Esophagus squamous epithelium (tissue), 5 donors: ENCODE measurements at places on chromosomes 7 and 10. TPM values are rescaled to one million over a fixed set of nuclear protein-coding genes. Genes with fewer than 3 reads are reported as not detected.

GRCh38 chr7:16754856-16755317 is 1.3 kb downstream of the TSPAN13 start:
- no peak for DNase-seq

EGR2 gene
- total RNA-seq = 0.53 TPM

WDR86 gene
- 2.2 TPM for total RNA-seq

- DNase-seq = no peak
Observed at GRCh38 chr10:20841419-20841818, 55.7 kb downstream of the NEBL start.

CYP3A7 gene
- not detected for total RNA-seq

ADCY1 gene
- 0.40 TPM for total RNA-seq

RAB19 gene
- total RNA-seq = 0.57 TPM

DNA sequence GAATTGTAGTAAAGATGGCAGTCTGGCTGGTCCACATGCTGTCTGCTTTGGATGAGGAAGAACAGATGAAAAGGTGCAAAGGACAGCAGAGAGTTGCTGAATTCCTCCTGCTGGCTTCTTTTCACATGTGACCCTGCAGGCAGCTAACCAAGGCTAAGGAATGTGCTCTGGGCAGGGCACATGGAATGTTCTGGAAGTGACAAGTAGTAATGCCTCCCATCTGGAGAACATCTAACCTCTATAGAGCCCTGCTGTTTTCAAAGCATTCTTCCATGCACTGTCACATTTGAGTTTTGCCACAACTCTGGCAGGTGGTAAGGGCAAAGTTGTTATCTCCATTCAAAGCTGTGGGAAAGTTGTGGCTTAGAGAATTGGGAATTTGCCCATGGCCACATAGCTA is 208.8 kb downstream of the STK31 start:
- no peak for DNase-seq

DNA sequence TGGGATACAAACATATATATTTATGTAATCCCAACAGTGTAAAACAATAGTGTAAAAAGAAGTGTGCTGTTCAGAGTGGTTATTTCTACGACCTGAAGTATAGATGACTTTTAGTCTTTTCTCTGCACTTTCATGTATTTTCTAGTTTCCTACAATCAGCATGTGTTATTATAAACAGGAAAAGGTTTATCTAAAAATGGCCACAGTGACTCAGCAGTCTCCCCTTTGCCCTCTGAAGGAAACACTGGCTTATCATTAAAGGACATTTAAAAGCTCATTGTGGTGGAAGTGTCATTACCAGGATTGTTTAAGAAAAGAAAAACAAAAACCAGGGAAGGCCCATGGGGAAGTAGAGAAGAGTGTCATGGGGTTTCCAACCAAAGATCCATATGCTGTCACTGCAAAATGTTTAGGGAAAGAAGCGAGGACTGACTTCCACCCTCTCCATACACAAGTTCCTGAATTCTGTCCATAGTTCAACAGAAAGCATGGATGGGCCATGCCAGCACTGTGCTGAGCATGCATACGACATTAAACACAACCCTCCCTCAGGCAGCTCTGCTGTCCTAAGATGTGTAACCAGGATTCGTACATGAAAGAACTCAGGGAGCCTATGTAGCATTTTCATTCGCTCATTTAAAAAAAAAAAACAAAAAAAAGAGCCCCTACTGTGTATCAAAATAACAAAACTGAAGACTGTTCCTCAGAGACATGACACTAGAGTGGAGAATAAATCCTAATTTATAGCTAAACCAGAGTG is 10.2 kb downstream of the CYREN start:
- DNase-seq = no peak

DNA sequence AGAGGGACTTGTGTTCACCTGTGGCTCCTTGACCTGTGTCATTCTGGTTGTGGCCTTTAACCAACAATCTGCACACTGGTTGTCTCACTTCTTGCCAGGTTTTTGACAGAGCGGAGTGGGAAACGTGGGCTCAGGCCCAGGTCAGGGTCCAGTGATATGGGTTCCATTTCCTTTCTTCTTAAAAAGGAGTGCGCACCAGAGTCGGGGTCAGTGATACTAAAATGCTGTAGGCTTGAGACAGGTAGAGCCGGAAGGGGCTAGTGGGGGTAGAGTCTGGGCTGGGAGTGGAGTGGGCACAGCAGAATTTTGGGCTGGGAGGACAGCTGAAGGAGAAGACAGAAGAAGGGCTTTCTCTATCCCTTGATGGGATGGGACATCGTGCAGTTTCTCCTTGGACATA is 61.2 kb downstream of the SH2D4B start:
- DNase-seq = no peak
